CD4-positive, alpha-beta T cell treated with Interleukin-4 for 4 hours (primary cell): ENCODE measurements at places on chromosomes 4 and X.

- no peak for DNase-seq
Measured at GRCh38 chrX:33415459-33415858, 204.1 kb upstream of the DMD start.

- no peak for DNase-seq
Measured at GRCh38 chr4:152011469-152011868, 250.7 kb upstream of the GATB start.

DNA sequence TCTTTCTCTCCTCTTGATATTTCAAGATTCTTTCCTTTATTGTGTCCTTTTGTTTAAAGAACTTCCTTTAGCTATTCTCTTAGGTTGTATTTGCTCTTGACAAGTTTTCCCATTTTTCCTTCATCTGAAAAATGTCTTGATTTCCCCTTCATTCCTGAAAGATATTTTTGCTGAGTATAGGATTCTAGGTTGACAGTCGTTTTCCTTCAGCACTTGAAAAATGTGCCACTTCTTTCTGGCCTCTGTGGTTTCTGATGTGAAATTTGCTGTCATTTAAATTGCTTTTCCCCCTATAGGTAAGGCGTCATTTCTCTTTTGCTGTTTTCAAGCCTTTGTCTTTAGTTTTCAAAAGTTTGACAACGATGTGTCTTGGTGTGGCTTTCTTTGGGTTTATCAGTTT is 23.3 kb upstream of the LAMTOR3 start:
- no peak for DNase-seq

GRCh38 chr4:25552580-25553271 is 102.9 kb upstream of the SLC34A2 start:
- no peak for DNase-seq

DNA sequence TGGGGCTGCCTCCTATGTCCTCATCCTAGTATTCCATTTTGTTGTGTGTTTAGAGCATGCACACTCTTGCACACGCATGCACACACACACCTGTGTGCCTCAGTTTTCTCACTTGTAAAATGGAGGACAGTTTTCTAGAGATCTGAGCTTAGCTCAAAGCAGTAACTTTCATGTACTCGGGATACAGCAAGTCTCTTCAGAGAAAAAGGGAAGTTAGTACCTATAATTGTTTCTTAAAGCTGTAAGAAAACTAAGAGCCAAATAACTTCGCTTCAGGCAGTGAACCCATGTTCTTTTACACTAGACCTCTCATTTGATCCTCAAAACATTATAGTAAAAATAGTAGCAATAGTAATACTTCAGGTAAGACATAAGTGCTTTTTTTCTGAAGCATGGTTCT is 49.6 kb downstream of the KIT start:
- DNase-seq: no peak

DNA sequence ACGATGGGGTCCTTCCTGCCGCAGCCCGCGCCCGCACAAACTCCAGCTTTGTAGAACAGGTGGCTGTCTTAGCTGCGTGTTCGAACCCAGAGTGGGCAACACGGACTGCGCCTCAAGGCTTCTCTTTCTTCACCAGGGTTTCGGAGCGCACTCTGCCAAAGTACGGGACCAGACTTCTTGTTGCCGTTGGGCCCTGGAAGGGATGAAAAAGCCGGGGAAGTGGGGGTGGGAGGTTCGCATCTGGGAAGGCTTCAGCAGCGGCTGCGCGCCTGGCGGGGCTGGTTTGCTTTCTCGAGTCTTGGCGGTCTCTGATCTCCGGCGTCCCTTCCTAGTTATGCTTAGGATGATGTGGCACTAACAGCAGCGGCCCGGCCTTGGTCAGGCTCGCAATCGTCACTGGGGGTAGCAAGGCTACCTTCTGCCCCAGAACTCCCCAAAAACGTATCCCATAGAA is 673 bp downstream of the PARM1 start:
- no peak for DNase-seq
